Activated gamma-delta T cell treated with anti-CD3 and anti-CD28 coated beads, Interleukin-2, amount 50 U/mL, for 16 hours (primary cell): ENCODE measurements at places on chromosomes 6 and 20.

- no peak for DNase-seq
Observed at GRCh38 chr6:125481056-125481455, 179.3 kb upstream of the HDDC2 start.

DNA sequence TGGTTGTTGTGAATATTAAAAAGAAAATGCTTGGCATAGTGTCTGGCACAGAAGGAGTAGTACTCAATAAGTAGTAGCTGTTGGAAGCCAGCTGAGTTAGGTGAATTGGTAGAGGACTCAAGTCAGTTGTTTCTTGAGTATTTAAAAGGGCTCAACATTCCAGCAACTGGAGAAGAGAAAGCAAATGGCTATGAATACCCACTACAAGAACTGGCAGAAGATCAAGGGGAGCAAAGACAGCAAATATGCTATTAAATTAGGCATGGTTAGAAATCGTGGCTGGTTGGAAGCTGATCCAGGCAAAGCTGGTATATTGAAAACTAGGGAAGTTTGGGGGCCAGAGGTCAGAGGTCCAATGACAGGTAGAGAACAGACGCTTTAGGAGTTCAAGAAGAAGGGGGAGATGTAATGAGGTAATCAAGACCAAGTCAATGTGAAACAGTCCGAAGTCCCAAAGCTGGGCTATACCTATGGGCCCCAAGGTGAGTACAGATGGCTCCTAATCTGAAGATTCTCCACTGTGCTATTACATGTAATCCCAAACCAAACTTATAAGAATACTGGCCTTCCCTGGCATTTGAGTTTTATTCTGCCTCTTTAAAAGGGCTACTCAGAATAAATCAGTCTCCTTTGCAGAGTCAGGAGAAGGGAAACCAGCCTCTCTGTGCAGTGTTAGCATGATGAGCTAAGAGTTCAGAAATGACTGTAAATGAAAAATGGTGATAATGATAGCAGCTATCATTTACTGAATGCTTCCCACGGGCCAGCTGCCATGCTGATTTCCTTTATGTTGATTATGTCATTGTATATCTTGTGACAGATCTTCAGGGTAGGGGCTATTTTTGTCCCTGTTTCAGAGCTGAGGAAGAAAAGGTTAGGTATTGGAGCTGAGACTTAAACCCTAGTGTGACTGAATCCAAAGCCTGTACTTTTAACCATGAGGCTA, 122.3 kb downstream of the ANKS1A start:
- DNase-seq, result no peak

DNA sequence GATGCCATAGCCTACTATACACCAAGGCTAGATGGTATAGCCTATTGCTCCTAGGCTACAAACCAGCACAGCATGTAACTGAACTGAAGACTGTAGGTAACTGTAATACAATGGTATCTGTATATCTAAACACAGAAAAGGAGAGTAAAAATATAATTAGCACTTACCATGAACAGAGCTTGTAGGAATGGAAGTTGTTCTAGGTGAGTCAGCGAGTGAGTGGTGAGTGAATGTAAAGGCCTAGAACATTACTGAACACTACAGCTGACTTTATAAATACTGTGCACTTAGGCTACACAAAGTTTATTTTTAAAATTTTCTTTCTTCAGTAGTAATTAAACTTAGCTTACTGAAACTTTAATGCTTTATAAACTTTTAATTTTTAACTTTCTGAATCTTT, 129.5 kb downstream of the BTBD9 start:
- DNase-seq, result no peak

DNA sequence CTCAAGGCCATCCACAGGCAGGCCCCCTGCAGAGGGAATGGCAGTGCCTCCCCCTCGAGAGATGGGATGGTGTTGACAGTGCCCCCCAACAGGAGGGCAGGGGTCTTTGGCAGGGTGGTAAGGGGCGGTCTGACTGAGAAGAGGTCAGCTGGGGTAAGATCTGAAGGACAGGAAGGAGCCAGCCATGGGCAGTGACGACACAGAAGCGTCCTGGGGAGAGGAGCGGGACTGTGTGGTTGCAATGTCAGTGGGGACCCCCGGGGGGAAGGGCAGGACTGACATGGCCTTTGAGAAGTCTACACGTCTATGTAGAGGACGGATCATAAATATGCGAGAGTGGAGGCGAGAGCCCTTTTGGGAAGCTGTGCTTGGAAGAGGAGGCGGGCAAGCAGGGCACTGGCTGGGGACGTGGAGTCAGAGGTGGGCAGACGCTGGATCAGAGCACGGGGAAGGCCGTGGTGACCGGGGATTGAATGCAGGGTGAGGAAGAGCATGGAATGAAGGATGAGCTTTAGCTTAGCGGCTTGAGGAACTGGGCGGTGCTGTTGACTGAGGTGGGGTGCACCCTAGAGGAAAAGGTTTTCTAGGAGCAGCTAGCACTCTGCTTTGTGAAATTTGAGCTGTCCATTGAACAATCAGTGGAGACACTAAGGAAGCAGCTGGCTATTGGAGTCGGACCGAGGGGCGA, 82.5 kb upstream of the AGPAT4 start:
- no peak for DNase-seq

- DNase-seq, result no peak
Observed at GRCh38 chr6:100554228-100554627, 89.5 kb upstream of the SIM1 start.

- DNase-seq, result no peak
Observed at GRCh38 chr6:48736501-48737206, 625.7 kb upstream of the PTCHD4 start.

GRCh38 chr20:5078399-5078958, 41.3 kb downstream of the PCNA start:
- peak; percentile 59 for DNase-seq

DNA sequence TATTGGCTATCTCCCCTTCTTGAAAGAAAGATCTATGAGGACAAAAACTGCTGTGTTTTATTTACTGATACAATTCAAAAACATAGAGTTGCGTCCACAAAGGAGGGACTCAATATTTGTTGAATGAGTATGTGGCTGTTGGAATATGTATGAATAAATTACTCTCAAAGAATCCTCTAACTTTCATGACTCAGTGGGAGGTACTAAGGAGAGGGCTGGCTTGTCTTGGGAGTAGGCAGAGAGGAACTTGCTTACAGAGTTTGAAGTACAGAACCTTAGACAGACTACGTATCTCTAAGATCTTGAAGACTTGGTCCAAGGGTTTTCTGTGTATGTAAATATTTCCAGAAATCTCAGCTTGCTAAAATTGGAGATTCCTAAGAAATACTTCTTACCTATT, 504.0 kb upstream of the PTCHD4 start:
- no peak for DNase-seq

- no peak for DNase-seq
Observed at GRCh38 chr6:64288351-64288750, 652.7 kb downstream of the PHF3 start.

DNA sequence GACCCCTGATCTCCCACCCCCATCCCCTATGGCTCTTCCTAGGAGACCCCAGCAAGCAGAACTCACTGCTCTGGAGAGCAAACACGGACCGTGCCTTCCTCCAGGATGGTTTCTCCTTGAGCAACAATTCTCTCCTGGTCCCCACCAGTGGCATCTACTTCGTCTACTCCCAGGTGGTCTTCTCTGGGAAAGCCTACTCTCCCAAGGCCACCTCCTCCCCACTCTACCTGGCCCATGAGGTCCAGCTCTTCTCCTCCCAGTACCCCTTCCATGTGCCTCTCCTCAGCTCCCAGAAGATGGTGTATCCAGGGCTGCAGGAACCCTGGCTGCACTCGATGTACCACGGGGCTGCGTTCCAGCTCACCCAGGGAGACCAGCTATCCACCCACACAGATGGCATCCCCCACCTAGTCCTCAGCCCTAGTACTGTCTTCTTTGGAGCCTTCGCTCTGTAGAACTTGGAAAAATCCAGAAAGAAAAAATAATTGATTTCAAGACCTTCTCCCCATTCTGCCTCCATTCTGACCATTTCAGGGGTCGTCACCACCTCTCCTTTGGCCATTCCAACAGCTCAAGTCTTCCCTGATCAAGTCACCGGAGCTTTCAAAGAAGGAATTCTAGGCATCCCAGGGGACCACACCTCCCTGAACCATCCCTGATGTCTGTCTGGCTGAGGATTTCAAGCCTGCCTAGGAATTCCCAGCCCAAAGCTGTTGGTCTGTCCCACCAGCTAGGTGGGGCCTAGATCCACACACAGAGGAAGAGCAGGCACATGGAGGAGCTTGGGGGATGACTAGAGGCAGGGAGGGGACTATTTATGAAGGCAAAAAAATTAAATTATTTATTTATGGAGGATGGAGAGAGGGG, 1.4 kb downstream of the LTA start:
- no peak for DNase-seq

DNA sequence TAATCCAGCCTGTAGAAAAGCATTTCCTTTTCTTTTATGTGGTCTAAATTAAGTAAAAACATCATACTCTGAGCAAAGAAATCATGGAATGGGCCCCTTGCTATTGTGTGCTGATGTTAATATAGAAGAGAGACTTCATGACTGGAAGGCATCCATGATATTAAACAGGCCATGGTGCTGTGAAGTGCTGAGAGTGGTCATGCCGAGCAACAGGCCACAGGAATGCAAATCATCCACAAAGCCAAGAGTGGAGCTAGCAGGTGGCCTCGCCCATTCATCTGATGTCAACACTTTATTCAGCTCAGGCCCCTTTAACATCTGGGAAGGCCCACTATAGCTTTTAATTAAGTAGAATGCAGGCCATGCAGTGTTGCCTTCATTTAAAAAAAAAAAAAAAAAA, 115.2 kb upstream of the HMGCLL1 start:
- DNase-seq, result no peak

GRCh38 chr6:14337152-14337551, 219.6 kb downstream of the CD83 start:
- no peak for DNase-seq

DNA sequence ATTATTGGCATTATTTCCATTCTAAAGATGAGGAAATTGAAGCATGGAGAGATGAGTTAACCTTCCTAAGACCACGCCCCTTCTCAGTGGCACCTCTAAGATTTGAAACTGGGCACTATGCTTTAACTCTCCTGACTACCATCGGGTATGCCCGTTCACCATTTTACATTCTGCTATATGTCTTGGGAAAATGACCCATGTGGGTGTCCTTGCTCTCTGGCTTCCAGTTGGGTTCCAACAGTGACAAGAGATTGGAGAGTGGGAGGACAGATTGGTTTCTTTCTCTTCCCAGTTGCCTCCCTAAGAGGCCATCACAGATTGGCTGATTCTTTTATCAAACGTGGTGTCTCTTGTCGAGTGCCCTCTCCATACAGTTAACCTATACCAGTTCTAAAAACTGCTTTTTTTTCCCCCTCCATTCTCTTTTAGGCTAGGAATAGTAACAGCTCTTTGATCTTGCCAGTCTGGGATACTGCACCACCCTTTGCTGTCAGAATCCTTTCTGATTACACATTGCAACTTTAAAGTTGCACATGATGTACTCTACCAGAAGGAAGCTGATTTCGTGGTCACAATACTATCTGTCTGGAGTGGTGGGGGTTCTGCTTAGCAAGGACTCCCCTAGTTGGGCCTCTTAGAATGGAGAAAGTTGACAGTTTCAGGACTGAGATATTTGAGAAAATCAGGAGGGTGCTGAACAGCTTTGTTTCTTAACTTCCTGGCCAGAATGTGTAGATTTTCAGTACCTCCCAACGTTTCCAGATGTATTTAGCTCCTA, 88.0 kb upstream of the ELOVL5 start:
- DNase-seq, result no peak

- DNase-seq, result no peak
Observed at GRCh38 chr6:10721850-10722569, 860 bp upstream of the TMEM14C start.

DNA sequence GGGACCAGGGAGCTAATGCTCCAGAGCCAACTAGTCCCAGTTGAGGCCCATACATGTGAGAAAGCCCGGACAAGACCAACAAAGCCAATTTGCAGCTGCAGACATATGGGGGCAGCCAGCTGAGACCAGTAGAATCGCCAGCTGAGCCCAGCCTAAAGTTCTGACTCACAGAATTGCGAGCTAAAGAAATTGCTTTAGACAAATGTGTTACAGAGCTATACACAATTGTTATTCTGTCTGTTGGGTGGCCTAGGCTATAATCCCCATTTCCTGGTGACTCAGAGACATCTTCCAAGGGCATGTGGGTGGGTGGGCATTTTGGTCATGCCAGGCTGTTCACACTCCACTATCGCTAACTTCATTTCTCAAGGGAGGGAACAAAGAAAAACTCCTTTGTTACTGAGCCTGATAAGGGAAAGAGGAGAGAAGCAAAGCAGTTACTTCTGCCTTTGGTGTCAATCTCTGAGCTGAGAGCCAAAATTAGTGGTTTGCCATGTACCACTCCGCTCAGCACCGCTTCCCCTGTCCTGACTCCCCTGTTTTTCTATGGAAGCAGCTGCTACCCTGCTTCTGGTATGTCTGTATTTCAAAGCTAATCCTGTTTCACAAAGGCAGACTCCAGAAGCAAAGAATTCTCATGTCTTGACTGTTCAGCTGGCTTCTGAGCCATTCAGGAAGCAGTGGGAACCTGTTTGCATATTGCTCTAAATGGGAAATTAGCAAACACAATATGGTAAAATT, 26.1 kb downstream of the SCP2D1 start:
- no peak for DNase-seq

DNA sequence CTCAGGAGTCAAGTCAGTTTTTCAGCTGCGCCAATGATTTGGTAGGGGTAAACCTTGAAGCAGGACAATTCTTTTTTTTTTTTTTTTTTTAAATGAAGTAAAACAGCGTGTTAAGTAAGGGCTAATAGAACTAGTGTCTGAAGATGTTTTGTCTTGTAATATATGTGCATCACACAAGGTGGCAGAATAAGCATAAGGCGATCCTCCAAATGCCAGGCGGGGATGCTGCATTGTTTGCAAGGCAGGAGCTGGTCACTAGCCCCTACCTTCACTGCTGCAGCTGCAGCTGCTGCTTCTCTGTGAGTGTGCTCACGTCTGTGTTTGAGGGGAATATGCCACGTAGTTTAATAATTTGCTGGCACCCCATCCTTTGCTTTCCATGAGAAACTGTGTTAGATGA, 272.7 kb upstream of the MAP3K7 start:
- DNase-seq, result no peak

- peak; percentile 15 for DNase-seq
Observed at GRCh38 chr6:52815167-52816092, 11.8 kb upstream of the GSTA1 start.

GRCh38 chr6:119501798-119502483, 152.4 kb upstream of the MAN1A1 start:
- no peak for DNase-seq

DNA sequence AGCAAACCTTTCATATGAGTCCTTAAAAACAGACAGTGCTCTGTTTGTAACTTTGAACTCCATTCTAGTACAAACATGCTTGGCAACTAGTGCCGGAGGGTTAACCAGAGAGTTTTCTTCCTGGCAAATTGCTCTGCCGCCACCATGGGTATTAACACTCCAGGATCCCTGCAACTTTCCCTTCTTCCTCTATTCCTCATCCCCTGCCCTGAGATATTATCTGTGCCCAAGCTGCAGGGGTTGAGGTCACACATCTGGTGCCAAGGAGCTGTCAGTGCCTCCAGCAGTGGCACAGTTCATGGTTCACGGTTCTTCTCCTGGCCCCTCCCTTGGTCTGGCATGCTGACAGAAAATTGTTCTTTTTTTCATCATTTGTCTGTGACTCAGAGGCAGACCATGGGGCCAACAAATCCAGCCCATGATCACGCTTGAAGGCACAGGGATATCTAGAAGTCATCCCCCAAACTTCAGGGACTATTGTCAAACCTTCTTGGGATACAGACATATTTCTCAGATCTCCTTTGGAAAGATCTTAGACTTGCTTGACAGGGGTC, 77.5 kb downstream of the ATXN1 start:
- DNase-seq, result no peak

- DNase-seq, result no peak
Observed at GRCh38 chr20:49845060-49845459, 32.4 kb downstream of the SLC9A8 start.
